ENCODE measurements at places on chromosomes 4 and X.

- DNase-seq: no peak
Observed at GRCh38 chr4:186725469-186726425, 2.1 kb upstream of the FAT1 start.

GRCh38 chr4:16897991-16898827, at the start of gene LDB2:
Gene LDB2, minus strand, starts transcription at chr4:16898645.
- no peak for DNase-seq

DNA sequence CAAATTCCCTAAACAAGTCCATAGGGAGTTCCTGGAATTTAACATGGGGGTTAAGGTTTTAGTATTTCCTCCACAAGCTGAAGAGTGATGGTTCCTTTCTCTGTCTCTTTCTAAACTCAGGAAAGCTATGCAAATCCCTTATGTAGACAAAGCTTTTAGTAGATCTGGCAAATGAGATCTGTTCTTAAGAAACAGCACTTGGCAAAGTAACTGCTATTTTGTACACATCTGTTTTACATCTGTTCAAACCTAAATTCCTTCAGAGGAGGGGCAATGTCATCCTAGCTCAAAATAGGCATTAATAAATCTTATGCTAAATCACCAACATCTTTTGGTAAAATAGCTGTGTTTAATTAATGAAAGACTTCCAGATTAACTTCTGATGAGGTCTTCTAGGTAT, 137.8 kb upstream of the TBC1D9 start:
- DNase-seq: no peak

DNA sequence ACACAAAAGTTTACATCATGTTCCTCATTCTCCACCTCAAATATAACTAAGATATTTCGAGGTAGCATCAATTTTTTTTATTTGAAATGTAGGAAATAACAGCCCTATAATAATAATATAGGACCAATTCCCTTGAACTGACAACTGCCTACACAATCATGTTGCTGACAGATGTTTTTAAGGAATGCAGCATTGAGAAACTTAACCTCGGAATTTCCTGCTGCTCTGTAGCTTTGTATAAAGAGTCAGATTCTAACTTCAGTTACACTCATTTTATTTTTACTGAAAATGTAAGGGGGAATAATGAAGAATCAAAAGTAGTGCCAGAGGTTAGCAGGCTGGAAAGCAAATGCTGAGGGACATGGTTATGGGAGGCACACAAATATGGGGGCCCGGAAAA, 235.8 kb downstream of the RBMX2 start:
- no peak for DNase-seq

DNA sequence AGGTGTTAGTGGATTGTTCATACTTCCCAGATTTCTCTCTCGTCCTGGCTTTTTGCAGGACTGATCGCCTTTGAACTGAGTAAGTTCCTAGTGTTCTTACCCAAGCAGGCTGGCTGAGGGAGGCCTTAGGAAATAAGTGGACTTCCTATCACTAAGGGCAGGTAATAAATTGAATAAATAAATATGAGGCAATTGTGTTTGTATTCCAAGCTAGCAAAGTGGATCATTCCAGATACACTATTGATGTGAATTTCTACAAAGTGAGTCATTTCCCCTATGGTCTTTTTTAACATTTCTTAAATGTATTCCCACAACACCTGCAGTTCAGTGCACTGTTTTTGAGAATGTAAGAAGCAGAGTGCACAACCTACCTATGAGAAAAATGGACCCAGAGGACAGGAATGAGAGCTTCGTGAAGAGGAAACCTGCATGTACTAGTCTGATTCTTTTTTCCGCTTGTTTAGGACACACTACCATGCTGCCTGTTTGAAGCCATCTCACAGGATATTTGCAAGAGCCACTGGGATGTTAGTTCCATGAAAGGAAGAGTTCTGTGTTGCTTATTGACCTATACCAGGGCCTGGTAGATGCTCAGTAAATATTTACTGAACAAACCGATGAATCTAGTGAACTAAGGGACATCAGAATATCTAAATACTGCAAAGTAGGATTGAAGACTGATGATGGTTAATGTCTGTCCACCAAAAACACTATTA, 29.0 kb upstream of the SMAD1 start:
- DNase-seq: no peak

- no peak for DNase-seq
Observed at GRCh38 chr4:75922588-75922987, 18.2 kb downstream of the NAAA start.

DNA sequence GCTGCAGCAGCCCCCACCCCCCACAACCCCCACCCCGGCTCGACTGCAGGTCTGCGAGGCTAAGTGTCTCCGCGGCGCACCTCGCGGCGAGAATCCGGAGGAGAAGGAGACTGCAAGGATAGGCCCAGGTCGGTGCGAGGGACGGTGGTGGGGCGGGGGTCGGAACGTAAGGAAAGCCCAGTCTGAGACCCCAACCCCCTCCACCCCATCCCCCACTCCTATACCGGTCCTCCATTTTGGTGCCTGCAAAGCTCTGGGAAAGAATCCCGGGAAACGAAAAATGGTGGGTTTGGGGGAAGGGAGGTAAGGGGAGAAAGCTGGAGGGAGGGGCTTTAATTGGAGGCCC, 614 bp downstream of the BEX3 start:
- DNase-seq: no peak

GRCh38 chrX:49972328-49972860, 50.0 kb downstream of the CLCN5 start:
- no peak for DNase-seq

DNA sequence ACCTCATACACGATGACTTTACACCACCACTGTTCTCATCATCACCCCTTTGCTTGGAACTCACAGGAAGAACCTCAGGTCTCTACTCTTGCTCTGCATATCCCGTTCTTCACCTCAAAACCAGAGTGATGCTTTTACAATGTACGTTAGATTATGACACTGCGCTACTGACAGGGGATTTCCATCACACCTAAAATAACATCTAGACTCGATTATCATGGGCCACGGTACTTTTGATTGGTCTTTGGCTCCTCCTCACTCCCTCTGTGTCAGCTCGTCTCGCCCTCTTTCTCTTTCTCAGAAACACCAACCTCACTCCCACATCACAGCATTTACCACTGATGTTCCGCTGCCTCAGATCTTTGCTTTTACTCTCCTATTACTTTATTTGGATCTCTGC, 172.4 kb downstream of the TLL1 start:
- no peak for DNase-seq

DNA sequence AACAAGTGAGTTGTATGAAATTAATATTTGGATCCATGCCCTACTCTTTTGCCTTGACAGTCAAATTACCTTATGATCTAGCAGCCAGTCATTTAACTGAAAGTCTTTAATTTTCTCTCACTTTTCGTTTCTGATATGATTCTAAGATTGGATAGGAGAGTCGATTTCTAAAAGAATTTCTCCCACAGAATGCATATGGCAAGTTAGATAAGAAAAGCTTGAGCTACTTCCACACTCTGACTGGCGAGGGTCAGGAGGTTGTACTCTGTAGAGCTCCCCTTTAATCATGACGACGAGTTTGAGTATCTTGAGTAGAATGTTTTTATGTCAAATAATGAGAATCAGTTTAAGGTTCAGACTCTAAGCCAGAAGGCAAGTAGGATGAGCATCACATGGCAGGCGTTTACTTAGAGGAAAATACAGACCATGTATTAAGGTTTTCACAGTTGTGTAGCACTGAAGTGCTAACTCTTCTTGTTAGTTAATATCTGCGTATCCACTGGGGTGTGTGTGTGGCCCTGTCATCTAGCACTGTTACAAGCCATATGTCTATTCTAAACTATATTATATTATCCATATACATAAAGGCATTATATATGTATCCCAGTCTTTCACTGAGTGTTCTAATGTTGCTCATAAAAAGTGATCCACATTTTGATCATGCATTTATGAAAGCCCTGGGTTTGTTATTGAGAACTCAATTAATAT, 37.8 kb downstream of the LRP2BP start:
- no peak for DNase-seq

- no peak for DNase-seq
Observed at GRCh38 chr4:143286701-143287571, 49.7 kb upstream of the GAB1 start.

- no peak for DNase-seq
Observed at GRCh38 chr4:151226004-151226932, 50.7 kb upstream of the PRSS48 start.

GRCh38 chr4:141207961-141208360, 12.7 kb upstream of the ZNF330 start:
- no peak for DNase-seq

DNA sequence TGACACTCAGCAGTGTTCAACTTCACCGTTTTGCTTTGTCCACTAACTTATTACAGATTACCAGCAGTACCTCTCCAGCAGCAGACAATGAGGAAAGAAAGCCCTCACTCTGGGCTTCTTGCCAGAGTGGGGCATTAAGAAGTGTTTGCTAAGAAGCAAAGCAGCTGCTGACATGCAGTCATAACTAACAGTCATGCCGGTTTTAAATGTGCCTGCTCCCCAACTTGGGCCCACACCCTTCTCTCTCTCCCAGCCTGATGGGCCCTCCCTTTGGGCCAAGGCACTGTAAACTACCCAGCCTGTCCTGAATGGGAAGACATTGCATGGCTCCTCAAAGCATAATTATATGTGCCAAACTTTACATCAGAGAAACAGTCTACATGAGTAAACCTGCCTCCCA, 54.6 kb upstream of the HHIP start:
- no peak for DNase-seq

GRCh38 chrX:97524997-97525396, 641.3 kb downstream of the RPA4 start:
- no peak for DNase-seq

- no peak for DNase-seq
Observed at GRCh38 chrX:43702079-43702524, 46.0 kb downstream of the MAOA start.

- DNase-seq: no peak
Observed at GRCh38 chrX:92247076-92247475, 467.9 kb downstream of the PCDH11X start.

DNA sequence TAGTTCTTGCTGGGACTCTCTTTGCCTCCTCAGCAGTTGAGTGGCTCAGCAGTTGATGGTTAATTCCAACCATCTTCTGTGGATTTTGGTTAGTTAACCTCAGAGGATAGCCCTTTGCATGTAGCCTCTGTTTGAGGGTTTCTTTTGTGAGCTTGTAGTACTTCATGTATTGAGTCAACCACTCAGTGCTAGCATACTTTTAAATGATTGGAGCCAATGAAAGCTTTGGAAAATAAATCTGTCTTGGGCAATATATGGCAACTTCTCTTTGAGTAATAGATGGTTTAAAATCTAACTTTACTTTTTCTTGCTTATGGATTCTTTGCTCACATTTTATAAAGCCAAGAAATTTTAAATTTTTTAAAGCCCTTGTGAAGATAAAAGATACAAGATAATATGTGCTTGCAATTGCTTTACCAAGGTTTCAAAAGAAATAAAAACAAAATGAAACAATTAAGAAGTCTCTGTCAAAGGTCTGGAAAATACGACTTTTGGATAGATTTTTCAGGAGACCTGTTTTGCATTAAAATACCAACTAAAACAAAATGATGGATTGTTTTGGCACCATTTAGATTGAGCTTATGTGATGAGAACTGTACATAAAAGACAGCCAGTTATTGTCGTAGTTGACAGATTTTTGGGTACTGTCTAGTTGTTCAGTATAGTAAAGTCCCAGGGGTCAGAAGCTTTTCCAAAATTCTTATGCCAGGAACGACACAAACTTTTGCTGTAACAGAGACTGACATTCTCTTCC, 181.9 kb downstream of the SPRY1 start:
- DNase-seq: no peak

GRCh38 chr4:165556383-165556782, 177.6 kb downstream of the CPE start:
- DNase-seq: no peak

DNA sequence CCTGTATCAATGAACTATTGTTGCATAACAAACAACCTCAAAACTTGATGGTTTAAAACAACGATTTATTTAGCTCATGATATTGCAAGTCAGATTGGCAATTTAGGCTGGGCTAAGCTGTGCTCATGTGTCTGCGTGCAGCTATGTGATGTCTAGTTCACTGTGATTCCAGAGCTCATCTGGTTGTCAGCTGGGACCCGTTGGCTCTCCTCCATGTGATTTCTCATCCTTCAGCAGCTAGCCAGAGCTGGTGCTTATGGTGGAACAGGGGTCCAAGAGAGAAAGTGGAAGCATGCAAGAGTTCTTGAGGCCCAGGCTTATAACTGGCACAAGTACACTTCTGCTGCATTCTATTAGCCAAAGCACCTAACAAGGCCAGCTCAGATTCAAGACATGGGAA, 28.8 kb upstream of the TRPC3 start:
- no peak for DNase-seq

DNA sequence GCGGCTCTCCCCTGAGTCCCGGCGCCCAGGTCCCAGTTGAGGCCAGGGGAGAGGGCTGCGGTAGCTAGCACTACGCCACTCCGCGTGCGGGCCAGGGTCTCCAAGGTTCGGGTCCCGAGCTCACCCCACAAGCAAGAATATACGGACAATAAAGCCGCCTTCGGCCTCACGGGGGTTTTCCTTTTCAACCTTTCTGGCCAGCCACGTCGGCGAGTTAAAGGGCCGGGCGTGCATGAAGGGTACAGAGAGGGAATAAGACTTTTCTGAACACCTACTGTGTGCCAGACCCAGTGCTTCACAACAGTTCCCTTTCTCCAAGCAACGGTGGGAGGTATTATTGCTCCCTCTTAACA, 138.5 kb upstream of the ZIC3 start:
- DNase-seq: no peak

GRCh38 chrX:51420610-51421009, 75.8 kb downstream of the NUDT11 start:
- peak; percentile 8 for DNase-seq

GRCh38 chr4:110624398-110624780, 1.5 kb upstream of the PITX2 start:
- DNase-seq: no peak

GRCh38 chr4:36251983-36252382, 7.7 kb upstream of the ARAP2 start:
- no peak for DNase-seq

DNA sequence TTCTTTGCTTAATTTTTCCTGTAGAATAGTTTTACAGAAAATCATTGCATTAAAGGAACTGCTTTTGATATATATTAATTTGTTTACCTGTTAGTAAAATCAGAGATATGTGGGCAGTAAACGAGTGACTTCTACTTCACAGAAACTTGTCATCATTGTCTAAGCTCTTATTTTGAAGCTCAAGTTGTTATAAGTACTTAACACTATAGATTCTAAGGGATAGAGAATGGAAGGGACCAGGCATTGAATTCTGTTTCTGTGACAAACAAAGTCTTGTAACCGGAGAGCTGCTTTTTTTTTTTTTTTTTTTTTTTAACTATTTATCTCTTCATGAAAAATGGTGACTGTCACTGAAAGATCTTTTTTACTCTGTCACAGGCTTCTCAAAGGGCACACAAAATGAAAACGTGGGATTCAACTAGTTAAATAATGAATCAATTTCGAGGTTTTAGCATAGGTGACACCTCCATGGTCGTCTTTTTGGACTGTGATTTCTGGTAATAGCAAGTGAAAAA, 14.4 kb downstream of the STK26 start:
- DNase-seq: no peak

GRCh38 chrX:109822861-109823260, 89.8 kb upstream of the ACSL4 start:
- DNase-seq: no peak

All from stimulated activated CD4-positive, alpha-beta T cell treated with anti-CD3 and anti-CD28 coated beads, Interleukin-15, amount 100 ng/mL, for 48 hours (primary cell).